ENCODE measurements at places on chromosomes 2 and 18.

DNA sequence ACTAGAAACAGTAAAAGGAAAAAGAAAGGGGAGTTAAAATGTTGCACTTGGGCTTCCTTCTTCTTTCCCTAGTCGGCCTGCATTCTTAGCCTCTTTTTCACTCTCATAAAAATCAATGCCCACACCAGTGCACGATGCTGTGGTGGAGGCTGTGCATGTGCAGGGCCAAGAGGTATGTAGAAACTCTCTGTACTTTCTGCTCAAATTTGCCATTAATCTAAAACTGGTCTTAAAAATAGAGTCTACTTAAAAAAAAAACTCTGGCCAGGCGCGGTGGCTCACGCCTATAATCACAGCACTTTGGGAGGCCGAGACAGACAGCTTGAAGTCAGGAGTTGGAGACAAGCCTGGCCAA, 11.1 kb downstream of the TRAPPC8 start:
- DNase-seq = no peak

- DNase-seq = no peak
These were observed 29.7 kb upstream of the CASP10 start for GRCh38 chr2:201152999-201153815.

DNA sequence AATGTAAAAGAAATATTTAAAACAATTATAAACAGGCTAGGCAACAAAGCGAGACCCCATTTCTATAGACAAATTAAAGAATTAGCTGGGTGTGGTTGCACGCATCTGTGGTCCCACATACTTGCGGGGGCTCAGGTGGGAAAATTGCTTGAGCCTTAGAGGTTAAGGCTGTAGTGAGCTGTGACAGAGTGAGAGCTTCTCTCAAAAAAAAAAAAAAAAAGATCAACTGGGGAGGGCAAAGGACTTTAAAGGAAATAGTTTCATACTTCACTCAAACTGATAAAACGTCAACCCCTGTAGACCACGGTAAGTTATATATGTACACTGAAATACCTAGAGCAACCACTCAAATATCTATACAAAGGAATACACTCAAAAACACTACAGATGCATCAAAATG, 37.5 kb downstream of the MGAT4A start:
- no peak for DNase-seq

- DNase-seq = no peak
These were observed 428.9 kb downstream of the MBD2 start for GRCh38 chr18:53795610-53796009.

DNA sequence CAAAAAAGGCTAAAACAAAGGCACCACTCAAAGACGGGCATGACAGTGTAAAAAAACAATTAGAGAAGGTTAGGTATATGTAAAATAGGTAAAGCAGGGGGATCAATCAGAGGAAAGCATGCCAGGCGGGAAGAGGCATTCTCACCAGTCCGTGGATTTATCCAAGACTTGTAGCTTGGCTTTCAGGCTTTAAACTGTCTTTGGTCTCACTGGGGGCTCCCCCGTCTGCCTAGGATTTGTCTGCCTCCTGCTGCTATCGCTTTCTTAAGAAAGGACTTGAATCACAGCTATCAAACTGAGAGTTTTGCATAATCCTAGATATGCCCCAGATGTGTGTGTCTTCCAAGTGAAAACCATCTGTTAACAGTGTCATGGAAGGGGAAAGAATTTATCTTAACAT, 11.1 kb upstream of the GORASP2 start:
- no peak for DNase-seq

DNA sequence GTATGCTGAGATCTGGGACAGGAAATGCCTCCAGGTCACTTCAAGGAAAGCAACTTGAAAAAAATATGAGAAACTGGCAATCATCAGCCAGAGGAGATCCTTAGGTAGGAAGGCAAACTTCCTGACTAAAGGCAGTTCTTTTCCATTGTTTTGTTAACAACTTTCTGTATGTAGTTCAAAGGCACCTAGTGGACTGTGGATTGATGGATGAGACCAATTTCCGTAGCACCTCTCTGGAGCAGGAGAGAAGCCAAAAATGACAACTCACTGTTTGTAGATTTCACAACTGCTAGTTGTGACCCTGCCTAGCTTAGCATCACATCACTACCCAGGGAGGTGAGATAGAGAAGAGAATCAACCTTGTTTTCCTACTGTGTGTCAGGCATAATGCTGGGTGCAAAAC, 21.8 kb upstream of the NOSTRIN start:
- no peak for DNase-seq

DNA sequence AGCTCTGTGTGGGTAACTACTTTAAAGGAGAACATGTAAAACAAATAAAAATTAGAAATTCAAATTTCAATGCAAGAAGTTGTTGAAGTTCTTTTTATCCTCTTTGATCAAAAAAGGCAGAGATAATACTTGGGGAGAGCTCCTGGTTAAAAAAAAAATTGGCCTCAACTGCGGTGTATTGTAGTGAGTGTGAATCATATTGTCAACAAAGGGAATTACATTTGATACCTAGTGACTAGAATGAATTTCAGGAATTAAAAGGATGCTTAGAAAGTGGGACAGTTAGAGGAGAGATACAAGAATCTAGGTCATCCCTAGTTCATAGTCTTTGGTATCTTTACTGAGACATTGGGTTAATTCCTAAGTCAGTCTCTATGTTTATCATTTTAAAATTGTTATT, 473.0 kb downstream of the CCDC85A start:
- DNase-seq = no peak

GRCh38 chr18:28175930-28176697, 816 bp downstream of the CDH2 start:
- DNase-seq = peak; percentile 39

DNA sequence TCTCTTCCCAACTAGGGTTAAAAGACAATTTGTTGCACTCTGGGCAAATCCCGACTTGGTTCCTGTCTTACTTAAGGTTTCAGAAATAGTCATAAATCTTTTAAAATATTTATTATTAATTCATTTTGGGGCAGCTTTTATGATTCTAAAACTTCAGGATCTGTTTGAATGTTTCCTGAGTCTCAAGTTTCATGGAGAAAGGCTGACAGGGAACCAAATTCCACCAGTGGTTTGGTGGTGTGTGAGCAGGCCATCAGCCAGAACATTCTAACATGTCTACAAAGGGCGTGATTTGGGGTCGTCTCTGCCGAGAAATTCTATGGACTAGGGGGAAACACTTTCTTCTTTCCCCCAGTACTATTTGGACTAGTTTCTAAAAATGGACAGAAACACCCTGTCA, 366.4 kb downstream of the ZNF521 start:
- no peak for DNase-seq

DNA sequence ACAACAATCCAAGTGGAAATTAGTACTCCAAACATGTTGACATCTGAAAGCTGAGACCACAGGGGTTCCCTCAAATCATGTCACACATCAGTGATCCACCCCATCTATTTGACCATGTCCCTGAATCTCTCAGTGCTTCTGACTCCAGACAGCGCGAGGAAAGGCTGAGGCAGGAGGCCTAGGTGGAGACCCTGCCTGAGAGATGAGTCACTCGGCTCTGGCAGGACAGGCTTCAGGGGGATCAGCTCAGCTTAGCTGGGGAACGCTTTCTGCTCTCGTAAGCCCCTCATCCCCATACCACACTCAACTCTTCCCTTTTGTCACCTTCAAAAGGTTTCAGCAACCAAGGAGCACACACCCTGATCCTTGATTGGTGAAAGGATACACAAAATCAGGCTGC, 5.8 kb upstream of the FAM228A start:
- DNase-seq = no peak

- DNase-seq = no peak
These were observed 62.3 kb upstream of the MCFD2 start for GRCh38 chr2:46977899-46978298.

GRCh38 chr2:166104773-166105172, 23.0 kb downstream of the SCN1A start:
- DNase-seq = no peak

DNA sequence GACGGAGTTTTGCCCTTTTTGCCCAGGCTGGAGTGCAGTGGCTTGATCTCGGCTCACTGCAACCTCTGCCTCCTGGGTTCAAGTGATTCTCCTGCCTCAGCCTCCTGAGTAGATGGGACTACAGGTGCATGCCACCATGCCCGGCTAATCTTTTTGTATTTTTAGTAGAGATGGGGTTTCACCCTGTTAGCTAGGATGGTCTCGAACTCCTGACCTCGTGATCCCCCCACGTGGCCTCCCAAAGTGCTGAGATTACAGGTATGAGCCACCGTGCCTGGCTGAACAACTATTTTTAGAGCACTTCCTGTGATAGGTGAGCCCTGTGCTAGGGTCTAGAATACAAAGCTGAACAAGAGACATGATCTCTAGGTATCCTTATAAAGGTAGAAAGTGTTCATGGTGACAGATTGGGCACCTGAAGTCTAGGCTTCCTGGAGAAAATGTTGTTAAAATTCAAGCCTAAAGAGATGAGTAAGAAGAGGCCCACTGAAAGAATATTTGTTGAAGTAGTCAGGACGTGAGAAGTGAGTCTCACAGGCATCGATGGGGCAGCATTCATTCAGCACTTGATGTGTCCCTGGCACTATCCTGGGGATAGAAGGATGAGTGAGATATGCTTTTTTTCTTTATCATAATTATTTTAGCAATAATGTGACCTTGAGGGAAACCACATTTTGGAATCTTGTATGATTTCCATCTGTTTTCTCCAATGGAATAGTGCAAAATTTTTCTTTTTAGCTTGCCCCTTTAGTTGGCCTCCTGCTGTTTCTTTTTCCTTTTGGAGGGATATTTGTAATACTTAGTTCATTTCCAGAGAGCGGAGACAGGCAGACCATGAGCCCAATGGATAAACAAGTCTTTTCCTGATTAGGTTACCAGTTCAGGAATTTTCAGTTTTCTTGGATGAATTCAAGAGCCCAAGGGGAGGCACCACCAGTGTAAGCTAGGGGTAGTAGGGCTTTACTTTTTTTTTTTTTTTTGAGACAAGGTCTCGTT, 5.1 kb downstream of the ZNF236 start:
- DNase-seq = no peak

DNA sequence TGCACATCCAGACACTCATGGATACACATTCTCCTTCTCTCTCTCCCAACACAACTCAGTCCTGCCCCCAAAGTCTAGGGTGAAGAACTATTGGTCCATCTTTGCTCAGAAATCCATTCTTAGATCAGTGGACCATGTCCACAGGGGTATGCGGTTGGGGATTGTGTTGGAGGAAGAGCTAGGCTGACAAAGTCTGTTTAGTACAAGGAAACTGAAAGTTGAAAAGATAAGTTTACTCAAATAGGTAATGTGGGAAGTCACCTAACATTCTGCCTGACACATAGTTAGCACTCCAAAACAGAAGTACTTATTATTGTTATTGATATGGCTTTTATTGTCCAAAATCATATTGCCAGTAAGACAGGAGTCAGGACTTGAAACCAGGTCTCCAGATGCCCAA, 55.9 kb downstream of the ALK start:
- no peak for DNase-seq

GRCh38 chr2:177430411-177430810, 37.8 kb downstream of the AGPS start:
- no peak for DNase-seq

DNA sequence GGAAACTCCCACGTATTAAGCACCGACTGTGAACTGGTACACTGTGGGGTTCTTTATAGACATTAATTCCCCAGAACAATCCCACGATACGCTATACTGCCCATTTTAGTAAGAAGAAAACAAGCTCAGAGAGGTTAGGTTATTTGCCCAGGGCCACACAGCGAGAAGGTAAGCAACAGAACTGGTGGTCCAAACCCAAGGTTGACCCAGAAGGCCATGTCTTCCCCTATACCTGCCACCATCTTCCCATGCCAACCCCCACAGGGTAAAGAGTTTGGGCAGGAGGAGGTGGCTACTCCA, 69.9 kb downstream of the MARCO start:
- DNase-seq = no peak

DNA sequence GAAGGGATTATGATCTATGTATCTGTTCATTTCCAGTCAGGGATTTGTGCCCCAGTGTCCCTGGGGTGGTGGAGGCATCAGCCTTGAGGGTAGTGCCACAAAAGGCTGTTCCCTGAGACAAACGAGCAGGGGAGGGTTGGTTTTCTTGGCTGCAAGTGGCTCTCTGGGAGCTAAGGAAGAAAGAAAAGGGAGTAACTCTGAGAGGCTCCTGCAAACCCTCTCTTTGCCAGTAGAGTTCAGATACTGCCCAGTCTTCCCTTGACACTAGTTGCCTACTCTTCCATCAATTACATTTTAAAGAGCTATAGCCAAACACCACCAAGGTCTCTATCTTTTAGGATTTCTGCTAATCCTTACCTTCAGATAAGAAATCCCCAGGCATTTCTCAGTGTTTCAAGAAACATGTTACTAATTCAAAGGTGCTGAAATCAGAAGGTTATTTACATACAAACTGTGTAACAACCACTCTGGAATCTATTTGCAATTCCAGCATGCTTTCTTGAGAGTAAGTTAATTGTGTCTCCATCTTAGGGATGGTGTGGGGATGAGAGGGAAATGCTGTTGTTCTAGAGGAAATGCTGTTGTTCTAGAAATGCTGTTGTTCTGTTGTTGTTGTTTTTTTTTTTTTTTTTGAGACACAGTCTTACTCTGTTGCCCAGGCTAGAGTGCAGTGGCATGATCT, 18.7 kb upstream of the KCTD1 start:
- no peak for DNase-seq

GRCh38 chr2:60268661-60269060, 284.8 kb downstream of the BCL11A start:
- no peak for DNase-seq
